Left lung (tissue), 14 donors: ENCODE measurements at places on chromosomes 2 and 18. TPM values are rescaled to one million over a fixed set of nuclear protein-coding genes. Genes with fewer than 3 reads are reported as not detected.

Gene KDSR
- total RNA-seq = 70.2 TPM

GRCh38 chr2:37412231-37412630 is 67.8 kb downstream of the QPCT start:
- no peaks in the 10 kb centered on the region for H3K36me3 ChIP-seq
- H3K4me1 ChIP-seq = peaks cover 8% of the 10 kb centered on the region
- no peak overlapping the region for H3K4me3 ChIP-seq
- DNase-seq = no peak

- DNase-seq = no peak
- no peaks in the 10 kb centered on the region for H3K36me3 ChIP-seq
- H3K27me3 ChIP-seq = no peaks in the 10 kb centered on the region
- no peak overlapping the region for H3K4me3 ChIP-seq
- H3K4me1 ChIP-seq = peaks cover 45% of the 10 kb centered on the region
These were observed 129.3 kb upstream of the HAAO start for GRCh38 chr2:42921721-42922120.

DNA sequence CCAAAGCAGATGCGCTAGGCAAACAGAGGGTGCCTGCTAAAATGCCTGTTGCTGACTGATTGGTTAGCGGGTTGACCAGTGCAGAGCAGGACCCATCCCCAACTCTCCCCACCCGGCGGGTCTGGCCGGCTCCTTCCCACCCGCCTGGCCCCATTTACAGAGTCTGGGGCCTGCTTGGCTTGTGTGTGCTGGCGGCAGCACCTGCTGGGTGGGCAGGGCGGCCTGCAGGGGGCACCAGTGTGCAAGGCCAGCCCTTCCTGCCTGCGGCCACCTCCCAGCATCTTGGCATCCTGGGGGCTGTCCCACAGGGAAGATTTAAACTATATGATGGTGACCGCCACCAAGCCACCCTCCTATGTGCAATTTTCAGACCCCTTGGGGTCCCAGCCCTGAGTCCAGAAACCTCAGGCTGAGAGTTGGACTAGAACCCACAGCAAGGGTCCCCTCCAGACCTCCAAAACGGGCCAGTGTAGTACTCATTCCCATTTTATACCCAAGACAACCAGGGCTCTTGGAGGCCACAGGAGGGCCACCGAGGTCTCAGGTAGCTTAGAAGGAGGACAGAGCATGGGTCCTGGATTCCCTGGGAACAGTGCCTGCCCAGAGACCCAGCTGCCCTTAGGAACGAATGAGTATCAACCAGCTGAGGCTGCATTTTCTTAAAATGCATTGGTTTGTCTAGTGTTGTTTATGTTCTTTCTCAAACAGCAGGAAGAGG is 173.6 kb downstream of the SMAD7 start:
- no peaks in the 10 kb centered on the region for H3K36me3 ChIP-seq
- peaks cover 53% of the 10 kb centered on the region for H3K4me1 ChIP-seq
- H3K27ac ChIP-seq = no peak overlapping the region
- H3K27me3 ChIP-seq = no peaks in the 10 kb centered on the region

GRCh38 chr2:191441496-191442214 is 196.5 kb downstream of the MYO1B start:
- DNase-seq = peak; percentile 32
- H3K4me1 ChIP-seq = peaks cover 13% of the 10 kb centered on the region
- H3K27ac ChIP-seq = peak overlapping the region; percentile 26
- H3K36me3 ChIP-seq = no peaks in the 10 kb centered on the region
